ENCODE measurements at places on chromosomes 13 and 19.

- DNase-seq, result no peak
These were observed 4.6 kb downstream of the SAFB start for GRCh38 chr19:5627395-5627904.

DNA sequence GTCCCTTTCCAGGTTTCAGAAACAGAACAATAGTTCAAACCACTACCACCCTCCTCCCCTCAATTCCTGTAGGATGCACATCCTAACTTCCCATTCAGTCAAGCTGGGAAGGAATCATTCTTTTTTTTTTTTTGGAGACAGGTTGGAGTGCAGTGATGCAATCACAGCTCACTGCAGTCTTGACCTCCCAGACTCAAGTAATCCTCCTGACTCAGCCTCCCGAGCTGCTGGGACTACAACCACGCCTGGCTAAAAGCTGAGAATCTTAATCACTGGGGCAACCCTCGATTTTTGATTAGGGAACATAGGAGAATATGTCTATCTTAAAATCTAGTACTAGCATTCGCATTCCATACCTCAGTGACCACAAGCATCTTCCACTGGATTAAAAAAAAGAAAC, 146.2 kb downstream of the ABCC4 start:
- no peak for DNase-seq

- DNase-seq, result no peak
These were observed 6.0 kb downstream of the DBP start for GRCh38 chr19:48631225-48631624.

- DNase-seq, result no peak
These were observed 10.5 kb downstream of the MLLT1 start for GRCh38 chr19:6269101-6269886.

DNA sequence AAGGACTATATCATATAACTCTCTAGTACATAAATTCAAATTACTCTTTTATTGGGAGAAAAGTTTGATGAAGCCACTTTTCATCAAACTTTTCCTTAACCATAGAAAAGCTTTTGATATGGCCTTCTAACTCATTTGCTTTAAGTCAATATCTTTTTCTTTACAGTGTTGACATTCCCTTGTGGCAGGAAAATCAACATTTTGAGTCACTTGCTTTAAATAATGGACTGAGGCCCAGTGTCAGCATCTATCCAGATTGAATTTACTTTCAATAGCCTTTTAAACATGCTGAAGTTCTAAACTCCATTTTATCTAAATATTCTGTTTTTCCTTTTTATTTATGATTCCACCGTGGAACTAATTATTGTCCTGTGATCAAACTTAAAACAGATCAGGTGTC, 62.7 kb downstream of the PCDH9 start:
- DNase-seq, result no peak

GRCh38 chr13:46295491-46296114, 83.9 kb downstream of the LRRC63 start:
- no peak for DNase-seq

DNA sequence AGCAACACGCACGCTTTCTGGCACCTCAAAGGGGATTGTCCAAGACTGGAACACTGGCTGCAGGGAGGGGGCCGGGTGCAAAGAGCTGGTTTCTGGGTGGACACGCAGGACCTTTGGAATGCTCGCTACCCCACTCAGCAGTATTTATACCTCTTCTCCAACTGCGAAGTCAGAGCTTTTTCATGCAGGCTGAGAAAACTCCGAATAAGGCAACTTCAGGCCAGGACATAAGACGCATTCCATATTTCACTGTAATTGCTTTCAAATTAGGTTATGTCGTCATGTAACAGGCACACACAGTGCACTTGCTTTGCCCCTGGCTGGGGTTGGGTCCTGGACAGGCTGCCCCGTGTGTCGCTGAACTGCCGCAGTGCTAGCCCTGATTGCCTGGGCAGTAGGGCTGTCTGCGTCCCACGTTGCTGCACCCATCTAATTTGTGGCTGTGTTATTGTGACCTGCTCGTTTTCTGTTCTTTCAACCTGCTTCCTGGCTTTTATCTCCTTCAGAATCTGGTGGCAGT, 44.5 kb downstream of the ACTN4 start:
- no peak for DNase-seq

GRCh38 chr13:50077431-50077830, 62.2 kb downstream of the KCNRG start:
- DNase-seq, result no peak

DNA sequence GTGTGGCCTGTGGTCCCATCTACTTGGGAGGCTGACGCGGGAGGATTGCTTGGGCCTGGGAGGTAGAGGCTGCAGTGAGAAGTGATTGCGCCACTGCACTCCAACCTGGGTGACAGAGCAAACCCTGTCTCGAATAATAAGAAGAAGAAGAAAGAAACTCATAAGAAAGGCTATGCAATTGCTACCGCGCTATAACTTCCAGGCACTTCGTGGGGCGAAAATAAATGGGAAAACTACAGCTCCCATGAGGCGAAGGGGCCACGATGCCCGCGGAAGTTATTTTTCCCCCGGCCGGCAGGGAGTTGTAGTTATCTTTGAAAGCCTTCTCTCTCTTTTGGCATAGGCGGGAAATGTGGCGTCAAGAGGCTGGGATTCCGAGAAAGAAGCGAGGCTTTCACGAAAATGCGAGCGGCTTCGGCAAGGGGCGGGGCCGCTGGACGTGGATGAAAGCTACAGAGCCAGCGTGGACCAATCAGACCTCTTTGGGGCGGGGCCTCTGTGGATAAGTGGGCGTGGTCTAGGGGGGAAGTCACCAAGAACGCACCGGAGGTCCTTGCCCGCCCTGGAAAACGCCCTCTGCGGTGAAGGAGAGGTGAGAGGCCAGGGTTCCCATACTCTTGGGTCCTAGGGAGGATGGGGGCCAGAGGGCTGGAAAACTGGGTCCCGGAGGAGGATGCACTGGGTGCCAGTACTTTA, at the start of gene NUCB1:
Gene NUCB1, plus strand, starts transcription at position 532 of the 696 bp plus-strand sequence. CDS start 485 bp downstream, outside the sequence.
- peak; percentile 98 for DNase-seq

GRCh38 chr19:40139533-40140287, 49.0 kb upstream of the ZNF780A start:
- DNase-seq, result no peak

GRCh38 chr19:39647918-39648317, 7.8 kb upstream of the LGALS16 start:
- DNase-seq, result no peak

GRCh38 chr19:23203841-23204344, 46.3 kb downstream of the ZNF724 start:
- no peak for DNase-seq

- peak; percentile 12 for DNase-seq
These were observed 572 bp downstream of the SHISA2 start for GRCh38 chr13:26051231-26051656.

- no peak for DNase-seq
These were observed 638 bp downstream of the USPL1 start for GRCh38 chr13:30618186-30618929.

- no peak for DNase-seq
These were observed 12.2 kb downstream of the ABHD13 start for GRCh38 chr13:108230377-108230776.

DNA sequence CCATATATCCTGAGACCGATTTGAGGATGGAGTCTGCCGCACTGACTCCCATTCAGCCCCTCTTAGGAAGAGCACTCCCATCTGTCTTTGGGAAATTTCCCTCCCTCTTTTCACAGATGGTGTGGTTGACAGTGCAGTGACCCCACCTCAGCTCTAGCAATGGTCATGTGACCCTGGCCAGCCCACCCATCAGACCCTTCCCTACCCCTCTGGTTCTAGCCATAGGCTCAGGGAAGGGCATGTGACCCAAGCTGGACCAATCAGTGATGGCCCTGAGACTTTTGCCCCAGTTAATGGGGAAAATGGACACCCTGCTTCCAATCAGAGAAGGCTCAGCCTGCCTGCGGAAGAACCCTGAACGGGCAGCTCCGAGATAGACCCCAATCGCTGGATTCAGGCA, 26.3 kb downstream of the IL12RB1 start:
- DNase-seq, result no peak

DNA sequence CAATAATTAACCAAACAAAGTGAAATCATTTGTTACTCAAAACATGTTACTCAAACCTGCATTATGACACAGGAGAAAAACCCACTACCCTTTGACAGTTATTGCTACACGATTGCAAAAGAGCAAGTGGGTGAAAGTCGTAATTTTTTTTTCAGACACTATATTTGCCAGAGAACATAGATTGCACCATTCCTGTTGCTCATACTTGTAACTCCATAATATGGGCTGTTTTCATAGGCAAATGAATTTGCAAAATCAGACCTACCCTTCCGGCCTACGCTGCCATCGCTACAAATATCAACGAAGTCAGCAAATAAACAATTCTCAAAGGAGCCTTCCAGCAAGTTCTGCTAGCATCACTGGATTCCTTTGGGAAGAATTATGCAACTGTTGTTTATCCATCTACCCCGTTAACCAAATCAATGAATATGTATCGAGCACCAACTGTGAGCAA, 396.5 kb downstream of the IRS2 start:
- DNase-seq, result no peak

DNA sequence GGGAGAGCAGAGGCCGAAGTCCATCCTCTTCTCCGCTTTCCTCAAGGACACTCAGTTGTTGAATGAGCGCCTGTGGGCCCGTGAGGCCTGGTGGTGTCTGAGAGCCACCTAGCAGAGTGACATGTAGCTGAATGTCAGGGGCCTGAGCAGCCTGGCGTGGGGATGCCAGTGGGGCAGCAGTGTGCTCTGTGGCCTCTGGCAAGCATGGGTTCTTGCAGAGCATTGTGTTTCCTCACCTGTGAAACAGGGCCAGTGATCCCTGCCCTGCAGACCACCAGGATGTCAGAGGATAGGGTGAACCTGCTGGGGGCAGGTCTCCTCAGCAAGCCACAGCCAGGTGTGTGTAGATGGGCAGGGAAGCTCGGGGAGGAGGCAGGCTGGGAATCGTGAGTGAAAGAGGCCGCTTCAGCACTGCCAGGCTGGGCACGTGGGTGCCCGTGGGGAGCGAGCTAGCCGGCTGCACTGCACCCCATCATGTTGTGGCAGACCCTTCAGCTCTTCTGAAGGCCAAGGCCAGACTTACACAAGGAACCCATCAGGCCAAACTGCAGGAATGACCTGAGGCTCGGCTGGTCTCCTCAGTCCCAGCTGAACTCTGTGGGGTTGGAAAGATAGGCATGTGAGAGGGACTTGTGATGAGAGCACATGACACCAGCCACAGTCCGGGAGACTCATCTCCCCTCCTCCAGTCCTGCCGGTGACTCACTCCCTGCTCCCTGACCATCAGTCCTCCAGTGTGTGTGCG, 5.0 kb downstream of the PPP1R37 start:
- DNase-seq, result no peak

DNA sequence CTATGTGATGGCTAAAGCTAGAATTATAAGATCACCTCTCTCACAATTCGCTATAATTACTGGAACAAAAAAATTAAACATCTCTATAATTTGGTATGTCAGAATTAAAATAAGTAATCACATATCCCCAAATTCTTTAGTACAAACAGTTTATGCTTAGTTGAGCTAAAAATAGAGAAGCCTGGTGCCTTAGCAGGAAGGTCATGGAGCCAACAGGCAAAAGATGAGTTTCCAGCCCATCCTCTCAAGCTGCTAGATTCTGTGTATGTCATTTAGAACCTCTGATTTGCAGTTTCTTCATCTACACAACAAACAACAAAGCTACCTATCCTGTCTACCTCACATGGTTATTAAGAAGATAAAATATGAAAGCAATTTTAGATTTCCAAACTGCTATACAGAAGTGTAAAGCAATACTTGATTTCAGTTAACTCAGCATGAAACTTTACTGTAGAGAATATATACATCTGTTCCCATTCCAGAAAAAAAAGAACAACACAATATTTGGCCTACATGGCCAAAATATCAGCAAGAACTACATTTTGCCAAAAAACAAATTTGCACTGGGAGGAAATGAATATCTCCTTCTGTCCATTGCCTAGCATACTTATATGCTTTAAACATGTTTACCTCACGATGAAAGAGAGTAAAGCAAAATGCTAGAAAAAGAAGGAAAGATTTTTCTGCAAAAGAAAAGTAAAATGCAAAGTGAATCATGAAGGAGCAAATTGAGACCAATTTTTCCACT, 294.0 kb upstream of the MIR17HG start:
- no peak for DNase-seq

DNA sequence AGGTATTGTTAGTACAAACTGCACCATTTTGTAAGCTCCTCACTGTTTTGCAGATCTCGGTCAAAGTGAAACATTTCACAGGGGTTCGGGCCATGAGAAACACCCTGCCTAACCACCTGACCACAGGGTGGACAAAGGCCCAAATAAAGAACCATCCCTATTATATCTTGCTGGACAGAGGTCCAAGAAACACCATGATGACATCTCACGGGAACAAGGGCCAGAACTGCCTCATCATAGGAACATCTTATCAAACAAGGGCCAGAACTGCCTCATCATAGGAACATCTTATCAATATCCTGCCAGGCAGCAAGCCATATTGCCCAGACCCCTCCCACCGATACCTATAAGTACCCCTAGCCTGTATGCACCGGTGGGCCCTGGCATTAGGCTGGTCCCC, 99.7 kb downstream of the PCDH9 start:
- no peak for DNase-seq

DNA sequence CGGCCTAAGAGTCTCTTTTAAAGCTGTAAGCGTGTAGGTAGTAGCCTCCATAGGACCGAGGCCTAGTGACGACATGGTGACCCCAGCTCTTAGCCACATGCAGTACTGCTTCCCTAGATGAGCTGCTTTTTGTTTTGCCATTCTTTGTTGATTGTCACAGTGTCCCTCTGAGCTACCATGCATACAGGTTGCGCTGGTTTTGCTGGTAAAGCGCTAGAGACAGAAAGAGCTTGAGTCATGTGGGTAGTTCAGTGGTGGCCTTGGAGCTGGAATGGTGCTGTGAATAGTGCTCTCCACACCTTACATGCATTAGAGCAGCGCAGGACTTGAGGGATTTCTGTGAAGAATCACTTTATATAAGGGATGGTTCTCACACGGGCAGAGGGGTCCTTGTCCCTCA, 5.1 kb downstream of the HNRNPM start:
- no peak for DNase-seq
